K562 (cell line): ENCODE measurements at places on chromosomes 7 and 10. TPM values are rescaled to one million over a fixed set of nuclear protein-coding genes. Genes with fewer than 3 reads are reported as not detected.

TMEM229A gene
- not detected in 2 replicates for total RNA-seq

ETV1 gene
- 18.1 and 27.4 TPM in 2 replicates for total RNA-seq

- H3K4me1 ChIP-seq, result no peaks in the 10 kb centered on the region; the same call in 2 of the 3 replicates
- H3K27me3 ChIP-seq, result no peaks in the 10 kb centered on the region
- DNase-seq, result no peak
These were observed 41.7 kb downstream of the FAS start for GRCh38 chr10:89032141-89032891.

DNA sequence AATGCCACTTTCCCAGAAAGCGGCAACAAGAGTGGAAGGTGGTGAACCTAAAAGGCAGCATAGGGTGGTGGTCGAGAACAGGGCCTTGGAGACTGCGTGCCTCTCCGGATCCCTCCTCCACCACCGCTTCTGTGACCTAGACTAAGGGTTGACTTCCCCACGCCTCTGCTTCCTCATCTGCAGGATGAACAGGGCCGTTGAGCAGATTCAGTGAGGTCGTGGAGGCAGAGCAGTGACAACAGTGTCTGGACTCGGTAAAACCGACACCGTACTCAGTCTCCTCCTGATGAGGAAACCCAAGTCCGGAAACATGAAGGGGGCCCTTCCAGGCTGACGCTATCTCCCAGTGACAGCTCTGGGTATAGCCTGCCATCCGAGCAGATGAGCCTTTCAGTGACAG lies 162.6 kb downstream of the CELF2 start:
- peak; percentile 44 for DNase-seq
- no peak overlapping the region for H3K4me3 ChIP-seq
- no peaks in the 10 kb centered on the region for H3K27me3 ChIP-seq
- H3K27ac ChIP-seq, result peak overlapping the region; percentile 19; the same call in 2 of the 3 replicates

DNA sequence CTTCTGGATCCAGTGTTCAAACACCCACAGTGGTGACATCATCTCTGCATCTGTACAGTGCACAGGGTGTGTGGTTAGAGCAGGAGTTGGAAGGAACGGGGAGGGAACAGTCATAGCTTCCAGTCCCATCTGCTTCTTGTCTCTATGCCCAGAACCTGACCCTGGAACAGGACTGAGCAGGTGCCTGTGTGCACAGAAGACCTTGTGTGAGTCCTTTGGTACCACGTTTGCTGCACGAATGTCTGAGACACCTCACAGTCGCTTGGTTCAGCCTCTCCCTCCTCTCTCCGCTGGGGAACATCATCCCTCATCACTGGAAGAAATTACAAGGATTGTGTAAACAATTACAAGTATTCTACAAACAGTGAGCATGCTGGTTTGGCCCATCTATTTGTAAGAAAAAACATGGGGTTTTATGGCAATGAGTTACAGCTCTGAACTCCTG lies 243.0 kb upstream of the KLF6 start:
- H3K4me3 ChIP-seq, result no peak overlapping the region
- H3K4me1 ChIP-seq, result no peaks in the 10 kb centered on the region
- peaks cover 33% of the 10 kb centered on the region for H3K27me3 ChIP-seq
- no peak overlapping the region for H3K27ac ChIP-seq

DNA sequence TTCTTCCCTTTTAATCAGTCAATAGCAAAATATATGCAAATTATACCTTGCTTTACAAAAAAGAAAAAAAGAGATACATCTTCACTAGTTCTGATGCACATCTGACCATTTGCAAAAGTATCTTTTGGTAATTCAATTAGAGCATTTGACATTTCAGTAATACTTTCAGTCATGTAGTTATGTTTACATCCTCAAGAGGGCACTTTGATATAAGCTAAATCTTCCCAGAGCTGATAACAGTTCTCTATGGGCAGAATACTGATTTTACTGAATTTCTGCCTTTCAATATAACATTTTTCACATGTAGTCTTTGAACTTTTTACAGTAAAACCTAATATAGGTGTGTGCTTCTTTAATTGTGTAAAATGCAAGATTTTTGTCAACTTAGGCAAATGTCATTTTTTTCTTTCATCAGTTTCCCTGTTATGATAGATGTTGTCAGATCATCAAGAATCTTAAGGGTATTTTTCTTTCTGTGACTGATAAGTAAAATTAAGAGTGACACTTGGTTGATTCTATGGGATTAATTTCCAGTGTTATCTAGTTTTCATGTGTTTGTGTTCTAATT lies 703.5 kb upstream of the SEMA3D start:
- H3K4me3 ChIP-seq, result no peak overlapping the region
- no peaks in the 10 kb centered on the region for H3K27me3 ChIP-seq
- no peak overlapping the region for H3K27ac ChIP-seq
- DNase-seq, result peak; percentile 16
- H3K36me3 ChIP-seq, result no peaks in the 10 kb centered on the region
- H3K4me1 ChIP-seq, result no peaks in the 10 kb centered on the region

DNA sequence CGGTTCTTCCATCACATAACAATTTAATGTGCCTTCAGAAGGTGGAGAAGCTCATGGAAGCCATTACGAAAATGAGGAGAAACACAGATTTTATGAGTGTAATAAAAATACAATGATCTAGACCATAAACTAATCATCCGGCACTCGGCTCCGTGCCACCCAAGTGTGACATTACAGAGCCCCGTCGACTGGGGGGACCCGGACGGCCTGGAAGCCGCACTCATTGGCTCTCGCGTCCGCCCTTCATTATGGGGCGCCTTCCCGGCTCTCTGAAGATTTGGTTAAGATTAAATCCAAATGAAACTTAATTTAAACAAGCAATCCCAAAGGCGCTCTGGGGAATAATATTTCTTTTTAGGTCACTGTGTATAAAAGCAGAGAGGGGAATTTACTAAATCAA lies 242.6 kb downstream of the DNAJB6 start:
- no peak for DNase-seq
- H3K36me3 ChIP-seq, result no peaks in the 10 kb centered on the region
- no peak overlapping the region for H3K4me3 ChIP-seq
- H3K4me1 ChIP-seq, result no peaks in the 10 kb centered on the region
- H3K27ac ChIP-seq, result no peak overlapping the region

GRCh38 chr10:78765726-78766335 lies 302.9 kb upstream of the ZMIZ1 start:
- H3K4me1 ChIP-seq, result no peaks in the 10 kb centered on the region
- no peak overlapping the region for H3K27ac ChIP-seq
- no peaks in the 10 kb centered on the region for H3K36me3 ChIP-seq
- peaks cover 33% of the 10 kb centered on the region; the same call in 2 of the 3 replicates for H3K27me3 ChIP-seq

DNA sequence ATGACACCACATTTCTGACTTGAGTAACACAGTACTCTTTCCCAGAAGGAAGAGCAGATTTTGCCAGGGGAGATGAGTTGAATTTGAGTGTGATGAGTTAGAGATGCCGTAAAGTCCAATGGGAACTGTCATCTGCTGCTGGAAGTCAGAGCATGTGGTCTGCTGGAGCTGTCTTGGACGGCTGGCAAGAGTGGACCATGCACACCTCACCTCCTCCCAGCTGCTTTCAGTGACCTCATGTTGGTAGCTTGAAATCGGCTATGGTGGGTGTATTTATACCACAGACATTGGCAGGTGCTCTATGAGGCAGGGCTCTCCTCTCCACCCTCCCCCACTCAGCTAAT lies 82.3 kb downstream of the COL13A1 start:
- H3K4me3 ChIP-seq, result no peak overlapping the region
- H3K4me1 ChIP-seq, result no peaks in the 10 kb centered on the region
- H3K27ac ChIP-seq, result no peak overlapping the region
- no peak for DNase-seq

DNA sequence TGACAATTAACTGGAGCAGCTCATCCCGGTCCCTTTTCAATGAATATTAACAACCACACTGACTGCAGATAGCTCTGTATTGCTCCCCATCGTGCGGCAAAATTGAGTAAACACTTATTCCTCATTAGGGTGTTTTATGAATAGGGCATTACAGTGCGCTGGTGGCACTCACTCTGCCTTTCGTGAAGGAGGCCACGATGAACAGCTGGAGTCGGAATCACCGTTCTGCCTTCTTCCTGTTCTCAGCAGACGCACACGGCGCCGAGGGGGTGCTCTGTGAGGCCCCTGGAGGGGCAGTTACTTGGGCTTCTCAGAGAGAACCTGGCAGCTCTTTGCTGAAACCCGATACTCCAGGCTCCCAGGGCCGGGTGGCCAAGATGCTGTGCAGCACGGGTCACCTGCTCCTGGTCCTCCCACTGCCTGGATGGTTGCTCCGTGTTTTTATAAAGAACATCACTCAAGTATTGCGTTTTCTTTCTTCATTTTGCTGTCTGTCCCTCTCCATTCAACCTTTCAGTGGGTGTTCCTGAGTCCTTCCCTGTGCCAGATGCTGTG lies 241.9 kb downstream of the GLRX3 start:
- no peaks in the 10 kb centered on the region for H3K36me3 ChIP-seq
- H3K27ac ChIP-seq, result no peak overlapping the region
- no peak overlapping the region for H3K4me3 ChIP-seq
